ENCODE measurements at places on chromosomes 4 and X.

DNA sequence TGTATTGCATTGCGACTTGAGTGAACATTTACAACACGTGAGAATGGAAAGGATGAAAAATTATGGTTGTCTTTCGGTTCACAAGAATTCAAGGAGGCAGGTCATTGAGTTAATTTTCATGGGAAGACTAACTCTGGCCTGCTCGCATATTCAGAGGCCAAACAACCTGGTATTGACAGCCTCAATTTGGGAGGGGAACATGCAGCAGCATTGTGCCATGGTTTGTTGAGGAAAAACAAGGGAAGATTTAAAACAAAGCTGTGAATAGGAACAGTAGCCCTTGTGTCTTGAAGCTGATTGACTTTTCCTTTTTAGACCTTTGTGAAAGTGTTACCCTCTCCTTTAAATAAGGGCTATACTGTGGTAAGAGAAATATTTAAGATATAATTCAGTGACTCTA, 31.9 kb downstream of the FAT4 start:
- no peak for DNase-seq

DNA sequence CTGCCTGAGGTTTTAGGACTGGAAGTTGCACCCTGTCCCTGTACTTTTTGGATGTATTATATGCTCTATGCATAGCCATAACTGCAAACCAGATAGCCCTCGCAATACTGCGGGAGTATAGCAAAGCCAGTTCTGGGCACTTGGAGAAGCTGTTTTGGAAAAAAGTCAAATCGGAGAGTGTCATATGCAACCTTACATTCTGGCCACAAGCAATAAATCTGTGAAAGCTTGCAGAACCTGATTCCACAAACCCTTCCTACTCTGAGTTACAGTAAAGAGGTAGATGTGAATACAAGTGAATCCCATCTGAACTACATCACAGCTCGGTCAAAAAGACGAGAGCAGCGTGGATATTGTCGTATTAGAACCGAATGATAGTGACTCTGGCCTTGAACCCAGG, 10.3 kb downstream of the HELT start:
- no peak for DNase-seq

DNA sequence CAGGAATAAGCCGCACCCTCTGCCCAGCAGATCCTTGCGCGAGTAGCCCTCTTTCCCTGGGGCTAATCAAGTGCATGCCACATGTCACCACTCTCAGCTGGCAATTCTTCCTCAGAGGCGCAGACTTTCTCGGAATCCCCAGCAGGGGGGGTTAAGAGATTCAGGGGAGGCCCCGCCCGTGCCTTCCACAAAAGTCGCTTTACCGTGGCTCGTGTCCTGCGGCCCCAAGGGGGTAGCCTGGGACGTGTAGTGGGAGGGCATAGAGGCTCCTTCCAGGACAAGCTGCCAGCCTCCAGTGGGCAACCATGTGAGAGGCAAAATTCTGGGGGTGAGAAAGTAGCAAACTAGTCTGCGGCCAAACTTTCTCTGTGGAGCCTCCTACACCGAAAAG, 652 bp downstream of the SRPX start:
- no peak for DNase-seq

DNA sequence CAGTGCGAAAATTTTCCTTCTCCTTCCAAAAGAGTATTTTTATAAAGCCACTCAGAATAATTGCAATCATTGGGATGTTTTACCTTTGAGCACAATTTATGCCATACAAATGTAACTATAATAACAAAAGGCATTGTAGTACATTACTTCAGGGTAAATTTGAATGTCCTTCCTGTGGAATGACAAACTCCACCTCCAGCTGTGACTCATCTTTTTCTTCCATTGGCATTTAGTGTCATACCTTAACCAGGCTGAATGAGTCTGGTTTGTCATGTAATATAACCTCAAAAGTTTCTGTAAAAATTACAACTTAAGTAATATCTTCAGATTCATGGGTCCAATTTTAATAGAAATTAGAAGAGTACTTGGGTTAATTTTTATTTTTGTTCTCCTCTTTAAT, 93.3 kb downstream of the TMEM47 start:
- no peak for DNase-seq

GRCh38 chrX:119189115-119189514, 47.0 kb upstream of the PGRMC1 start:
- no peak for DNase-seq
